Right ventricle myocardium superior (tissue), 1 donor: ENCODE measurements at places on chromosomes 3 and 15.

- DNase-seq = no peak
These were observed 69.3 kb downstream of the CHAC1 start for GRCh38 chr15:41022487-41023090.

DNA sequence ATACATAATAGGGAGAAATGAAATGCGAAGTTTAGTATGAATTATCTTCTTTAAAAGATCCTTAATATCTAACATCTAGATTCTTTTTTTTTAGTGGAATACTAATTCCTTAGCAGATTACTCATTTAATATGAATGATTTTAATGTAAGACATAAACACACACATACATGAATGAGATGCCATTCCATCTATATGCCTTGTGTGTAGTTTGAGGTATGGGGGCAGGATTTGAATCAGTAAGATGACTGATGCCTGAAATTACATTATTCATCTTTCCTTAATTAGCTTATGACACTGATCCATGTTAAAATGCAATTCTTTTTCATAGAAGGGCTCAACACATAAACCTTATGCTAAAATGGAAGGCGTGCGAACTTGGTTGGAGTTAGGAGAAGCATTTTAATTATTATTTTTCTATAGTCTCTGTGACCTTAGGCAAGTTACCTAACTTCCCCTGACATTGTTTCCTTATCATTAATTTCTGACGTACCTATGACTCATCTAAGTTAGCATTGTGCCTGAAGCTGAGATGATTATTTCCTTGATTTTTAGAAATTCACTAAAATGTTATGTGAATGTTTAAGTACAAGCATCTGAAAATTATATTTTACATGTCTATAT lies 10.8 kb upstream of the BNIP2 start:
- no peak for DNase-seq

GRCh38 chr3:189789432-189789831 lies 158.2 kb downstream of the TP63 start:
- DNase-seq = no peak

DNA sequence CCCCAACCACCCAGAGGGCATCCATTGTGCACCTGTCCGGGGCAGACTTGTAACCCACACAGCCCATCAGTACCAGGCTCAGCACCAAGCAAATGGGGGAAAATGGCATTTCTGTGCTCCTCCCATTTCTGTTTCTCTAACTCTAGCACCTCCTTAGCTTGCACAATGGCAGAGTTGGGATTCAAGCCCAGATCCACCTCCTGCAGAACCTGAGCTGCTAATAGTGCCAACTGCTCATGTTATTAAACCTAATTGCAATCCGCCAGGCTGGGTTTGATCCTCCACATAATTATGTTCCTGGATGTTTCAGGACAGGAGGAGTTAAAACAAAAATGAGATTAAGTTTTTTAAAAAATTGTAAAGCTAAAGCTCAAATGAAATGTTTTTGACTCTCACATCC lies 235.0 kb downstream of the OCA2 start:
- DNase-seq = no peak

DNA sequence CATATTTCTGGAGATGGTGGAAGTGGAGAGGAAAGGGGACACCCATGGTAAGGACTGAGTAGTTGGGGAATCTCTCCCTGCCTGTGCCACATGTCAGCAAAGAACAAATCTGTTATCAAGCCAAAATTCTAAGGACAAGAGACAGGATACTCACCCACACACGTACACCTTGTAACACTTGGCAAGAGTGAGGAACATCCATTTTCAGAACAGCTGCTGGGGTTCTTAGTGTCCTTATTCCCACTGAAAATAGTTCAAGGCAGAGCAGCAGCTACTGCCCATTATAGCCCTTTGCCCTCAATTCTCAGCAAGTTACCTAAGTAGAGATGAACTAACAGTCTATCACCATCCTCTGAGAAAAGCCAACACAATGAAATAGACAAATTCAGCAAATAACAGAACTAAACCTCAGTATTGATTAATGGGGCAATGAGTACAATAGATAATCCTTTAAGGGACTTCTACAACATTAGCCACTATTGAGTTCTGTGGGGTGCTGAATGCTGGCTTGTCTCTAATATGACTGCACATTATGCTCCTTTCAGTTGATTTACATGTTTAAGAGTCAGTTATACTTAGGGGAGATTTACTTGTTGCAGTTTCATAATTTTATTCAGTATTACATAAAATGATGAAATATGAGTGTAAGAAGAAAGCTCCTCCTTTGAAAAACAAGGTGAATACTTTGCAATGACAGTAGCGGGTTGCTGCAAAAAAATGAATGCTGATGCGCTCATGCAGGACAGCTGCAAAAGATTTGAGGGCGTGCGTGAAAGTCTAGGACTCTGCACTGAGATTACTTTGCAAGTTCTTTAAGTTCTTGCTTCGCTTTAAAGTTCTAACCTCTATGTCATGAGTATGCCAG lies 22.4 kb downstream of the SENP5 start:
- no peak for DNase-seq

- DNase-seq = no peak
These were observed 79.1 kb upstream of the CGNL1 start for GRCh38 chr15:57297163-57297593.

- no peak for DNase-seq
These were observed 7.3 kb downstream of the ADAMTS17 start for GRCh38 chr15:100334456-100334855.

GRCh38 chr15:84570164-84570735 lies 30.6 kb upstream of the ZSCAN2 start:
- DNase-seq = peak; percentile 78

DNA sequence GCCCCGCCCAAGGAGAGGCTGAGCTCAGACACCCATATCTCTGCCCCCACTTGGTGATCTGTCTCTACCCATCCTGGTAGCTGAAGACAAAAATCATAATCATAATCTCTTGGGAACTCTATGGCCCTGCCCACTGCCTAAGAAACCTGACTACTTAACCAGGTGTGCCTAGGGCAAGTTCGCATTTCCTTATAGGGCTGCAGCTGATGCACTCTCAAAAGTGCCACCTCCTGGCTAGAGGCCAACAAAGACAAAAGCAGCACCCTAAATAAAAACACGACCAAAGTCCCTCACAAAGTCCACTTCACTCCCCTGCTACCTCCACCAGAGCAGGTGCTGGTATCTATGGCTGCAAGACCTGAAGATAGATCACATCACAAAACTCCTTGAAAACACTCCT lies 250.4 kb upstream of the SLITRK3 start:
- no peak for DNase-seq

DNA sequence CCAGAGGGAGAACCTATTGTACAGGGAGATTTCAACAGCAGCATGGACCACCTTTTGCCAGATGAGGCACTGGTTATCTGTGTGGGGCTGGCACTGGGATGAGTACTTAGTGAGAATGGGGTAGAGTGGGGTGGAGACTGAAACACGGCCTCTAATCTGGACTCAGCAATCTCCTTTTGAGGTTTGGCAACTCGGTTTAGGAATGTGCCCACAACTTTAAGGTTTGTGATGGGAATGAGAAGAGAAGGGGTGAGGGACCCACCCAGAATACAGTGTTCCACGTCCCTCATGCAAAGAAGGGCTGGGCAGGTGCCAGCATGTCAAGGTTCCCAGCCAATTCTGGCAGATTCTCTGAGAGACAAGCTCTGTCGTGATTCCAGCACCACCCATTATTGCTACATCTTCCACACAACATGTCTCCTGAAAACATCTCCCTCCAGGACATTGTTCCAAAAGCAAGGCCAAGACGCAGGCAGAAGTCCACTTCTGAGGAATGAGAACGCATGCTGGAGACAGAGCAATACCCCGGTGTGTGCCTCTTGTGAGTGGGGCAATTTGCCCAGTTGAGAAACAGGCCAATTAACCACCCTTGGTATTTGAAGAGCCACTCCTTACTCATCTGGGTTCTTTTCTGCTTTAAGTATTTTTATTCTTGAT lies 37.5 kb upstream of the CCR4 start:
- DNase-seq = peak; percentile 73

DNA sequence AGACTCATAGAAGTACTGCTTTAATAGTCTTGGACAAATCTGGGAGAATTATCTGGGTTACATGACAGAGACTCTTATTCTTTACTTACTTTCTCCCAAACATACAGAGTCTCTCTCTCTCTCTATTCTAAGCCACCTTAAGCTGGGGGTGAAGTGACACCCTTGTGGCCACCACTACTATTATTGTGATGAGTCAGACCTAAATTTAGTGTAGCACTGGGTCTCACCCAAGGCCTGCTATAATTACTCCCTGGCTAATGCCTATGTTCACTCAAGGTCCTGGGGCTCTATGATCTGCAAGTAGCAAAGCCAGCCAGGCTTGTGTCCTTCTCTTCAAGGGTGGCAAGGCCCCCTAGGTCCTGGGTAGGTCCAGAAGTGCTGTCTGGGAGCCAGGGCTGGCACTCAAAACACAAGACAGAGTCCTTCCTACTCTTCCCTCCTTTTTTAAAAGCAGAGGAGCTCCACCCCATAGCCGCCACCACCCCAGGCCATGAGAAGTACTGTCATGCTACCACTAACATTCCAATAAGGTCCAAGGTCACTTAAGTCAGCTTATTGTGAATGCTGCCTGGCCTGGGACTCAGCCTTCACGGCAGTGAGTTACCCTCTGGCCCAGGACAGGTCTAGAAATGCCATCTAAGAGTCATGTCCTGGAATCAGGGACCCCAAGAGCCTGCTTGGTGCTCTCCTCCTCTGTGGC lies 183.6 kb downstream of the POLQ start:
- DNase-seq = peak; percentile 22
